ENCODE measurements at places on chromosomes 16 and 17.

- no peak for DNase-seq
These were observed 2.0 kb upstream of the KRT24 start for GRCh38 chr17:40705584-40705983.

GRCh38 chr16:49150341-49150740, 131.3 kb downstream of the CBLN1 start:
- no peak for DNase-seq

DNA sequence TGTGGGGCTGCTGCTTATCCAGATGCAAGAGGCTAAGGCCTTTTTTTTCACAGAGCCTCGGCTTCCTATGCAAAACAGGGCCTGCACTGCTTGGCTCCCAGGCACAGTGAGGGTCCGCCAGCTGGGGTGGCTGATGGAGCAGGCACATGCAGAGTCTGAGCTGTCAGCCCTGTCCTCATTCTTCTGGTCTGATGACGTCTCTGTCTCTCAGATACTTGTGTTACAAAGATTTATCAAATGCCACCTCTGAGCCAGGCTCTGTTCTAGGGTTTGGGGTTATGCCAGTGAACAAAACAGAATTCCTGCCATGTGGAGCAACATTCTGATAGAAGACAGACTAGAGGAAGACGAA, 4.8 kb downstream of the RNF40 start:
- no peak for DNase-seq

DNA sequence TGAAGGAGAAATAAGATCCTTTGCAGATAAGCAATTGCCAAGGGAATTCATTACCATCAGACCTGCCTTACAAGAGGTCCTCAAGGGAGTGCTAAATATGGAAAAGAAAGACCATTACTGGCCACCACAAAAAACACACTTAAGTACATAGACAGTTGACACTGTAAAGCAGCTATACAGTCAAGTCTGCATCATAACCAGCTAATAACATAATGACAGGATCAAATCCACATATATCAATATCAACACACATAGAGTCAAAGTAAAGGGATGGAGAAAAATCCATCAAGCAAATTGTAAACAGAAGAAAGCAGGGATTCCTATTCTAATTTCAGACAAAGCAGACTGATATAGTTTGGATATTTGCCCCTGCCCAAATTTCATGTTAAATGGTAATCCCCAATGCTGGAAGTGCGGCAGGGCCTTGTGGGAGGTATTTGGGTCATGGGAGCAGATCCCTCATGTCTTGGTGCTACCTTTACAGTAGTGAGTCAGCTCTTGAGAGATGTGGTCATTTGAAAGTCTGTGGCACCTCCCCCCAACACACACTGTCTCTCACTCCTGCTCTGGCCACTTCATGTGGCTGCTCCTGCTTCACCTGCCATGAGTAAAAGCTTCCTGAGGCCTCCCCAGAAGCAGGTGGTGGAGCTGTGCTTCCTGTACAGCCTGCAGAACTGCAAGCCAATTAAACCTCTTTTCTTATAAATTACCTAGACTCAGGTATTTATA, 32.8 kb downstream of the TANC2 start:
- DNase-seq = no peak

DNA sequence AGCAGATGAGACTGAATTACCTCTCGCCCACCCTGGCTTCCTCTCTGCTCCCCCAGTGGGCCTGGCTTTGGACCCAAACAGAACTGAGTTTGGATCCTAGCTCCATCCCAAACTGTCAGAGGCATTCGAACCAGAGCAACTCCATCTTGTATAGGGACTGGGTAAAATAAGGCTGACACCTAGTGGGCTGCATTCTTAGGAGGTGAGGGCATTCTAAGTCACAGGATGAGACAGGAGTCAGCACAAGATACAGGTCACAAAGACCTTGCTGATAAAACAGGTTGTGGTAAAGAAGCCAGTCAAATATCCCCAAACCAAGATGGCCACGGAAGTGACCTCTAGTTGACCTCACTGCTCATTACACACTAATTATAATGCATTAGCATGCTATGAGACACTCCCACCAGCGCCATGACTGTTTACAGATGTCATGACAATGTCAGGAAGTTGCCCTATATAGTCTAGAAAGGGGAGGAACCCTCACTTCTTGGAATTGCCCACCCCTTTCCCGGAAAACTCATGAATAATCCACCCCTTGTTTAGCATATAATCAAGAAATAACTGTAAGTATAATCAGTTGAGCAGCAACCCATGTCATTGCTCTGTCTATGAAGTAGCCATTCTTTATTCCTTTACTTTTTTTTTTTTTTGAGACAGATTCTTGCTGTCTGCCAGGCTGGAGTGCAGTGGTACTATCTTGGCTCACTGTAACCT, 44.4 kb downstream of the LYRM1 start:
- no peak for DNase-seq

- no peak for DNase-seq
These were observed 169.7 kb upstream of the ZFHX3 start for GRCh38 chr16:73217654-73218053.

- DNase-seq = no peak
These were observed 15.7 kb upstream of the MC1R start for GRCh38 chr16:89902980-89903379.

- DNase-seq = no peak
These were observed 86.8 kb downstream of the ZDHHC7 start for GRCh38 chr16:84924331-84925091.

DNA sequence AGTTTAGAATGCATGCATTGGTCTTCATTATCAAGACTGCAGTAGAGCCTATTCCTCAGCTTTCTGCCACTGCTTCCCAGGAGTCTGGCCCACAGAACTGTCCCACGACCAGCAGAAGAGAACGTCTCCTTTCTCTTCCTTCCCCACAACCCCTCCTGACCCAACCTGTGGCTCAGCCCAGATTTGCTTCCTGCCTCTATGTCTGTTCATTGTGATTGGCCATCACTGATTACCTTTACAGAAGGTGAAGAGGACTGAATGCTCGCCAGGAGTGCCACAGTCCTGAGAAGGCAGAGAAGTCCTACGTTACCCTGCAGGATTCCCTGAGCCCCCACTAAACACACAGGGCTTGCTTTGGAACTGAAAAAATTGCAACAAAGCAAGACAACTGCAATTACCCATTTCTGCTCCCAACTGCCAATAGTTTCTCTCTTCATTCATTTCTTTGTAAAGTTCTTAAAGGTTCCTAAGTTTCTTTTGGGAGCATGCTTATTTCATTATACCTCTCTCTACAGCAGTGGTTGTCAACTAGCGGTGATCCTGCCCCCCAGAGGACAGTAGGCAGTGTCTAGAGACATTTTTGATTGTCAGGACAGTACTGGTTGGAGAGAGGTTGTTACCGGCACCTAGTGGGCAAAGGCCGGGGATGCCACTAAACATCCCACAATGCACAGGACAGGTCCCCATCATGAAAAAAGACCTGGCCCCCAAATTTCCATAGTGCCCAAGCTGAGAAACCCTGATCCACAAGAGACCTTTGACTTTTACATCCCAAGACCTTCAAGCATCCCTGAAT, 4.5 kb upstream of the NAT9 start:
- DNase-seq = no peak

- no peak for DNase-seq
These were observed 6.7 kb downstream of the TIMM22 start for GRCh38 chr17:1003633-1003971.

GRCh38 chr16:73095885-73096421, 48.0 kb upstream of the ZFHX3 start:
- no peak for DNase-seq

DNA sequence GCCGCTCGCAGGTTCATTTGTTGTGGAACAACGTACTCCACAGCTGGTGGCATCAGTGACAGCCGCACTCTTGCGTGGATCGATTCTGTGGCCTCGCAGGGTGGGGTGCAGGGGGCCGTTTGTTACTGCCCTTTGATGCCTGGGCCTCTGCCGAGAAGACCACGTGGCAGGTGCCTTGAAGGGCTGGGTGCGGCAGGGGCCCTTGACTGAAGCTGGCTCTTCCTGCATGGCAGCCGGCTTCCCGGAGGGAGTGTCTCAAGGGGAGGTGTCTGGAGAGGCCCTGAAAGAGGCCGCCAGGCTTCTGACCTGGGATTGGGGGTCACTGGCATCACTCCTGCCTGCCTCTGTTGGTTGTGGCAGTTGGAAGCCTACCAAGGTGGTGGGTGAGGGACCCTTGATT, 43.8 kb downstream of the TBCD start:
- no peak for DNase-seq

- DNase-seq = peak; percentile 53
These were observed at the start of gene ITGAX for GRCh38 chr16:31354394-31355291. Gene ITGAX, plus strand, starts transcription at chr16:31355176. Its CDS starts 79 bp downstream, at chr16:31355255.

DNA sequence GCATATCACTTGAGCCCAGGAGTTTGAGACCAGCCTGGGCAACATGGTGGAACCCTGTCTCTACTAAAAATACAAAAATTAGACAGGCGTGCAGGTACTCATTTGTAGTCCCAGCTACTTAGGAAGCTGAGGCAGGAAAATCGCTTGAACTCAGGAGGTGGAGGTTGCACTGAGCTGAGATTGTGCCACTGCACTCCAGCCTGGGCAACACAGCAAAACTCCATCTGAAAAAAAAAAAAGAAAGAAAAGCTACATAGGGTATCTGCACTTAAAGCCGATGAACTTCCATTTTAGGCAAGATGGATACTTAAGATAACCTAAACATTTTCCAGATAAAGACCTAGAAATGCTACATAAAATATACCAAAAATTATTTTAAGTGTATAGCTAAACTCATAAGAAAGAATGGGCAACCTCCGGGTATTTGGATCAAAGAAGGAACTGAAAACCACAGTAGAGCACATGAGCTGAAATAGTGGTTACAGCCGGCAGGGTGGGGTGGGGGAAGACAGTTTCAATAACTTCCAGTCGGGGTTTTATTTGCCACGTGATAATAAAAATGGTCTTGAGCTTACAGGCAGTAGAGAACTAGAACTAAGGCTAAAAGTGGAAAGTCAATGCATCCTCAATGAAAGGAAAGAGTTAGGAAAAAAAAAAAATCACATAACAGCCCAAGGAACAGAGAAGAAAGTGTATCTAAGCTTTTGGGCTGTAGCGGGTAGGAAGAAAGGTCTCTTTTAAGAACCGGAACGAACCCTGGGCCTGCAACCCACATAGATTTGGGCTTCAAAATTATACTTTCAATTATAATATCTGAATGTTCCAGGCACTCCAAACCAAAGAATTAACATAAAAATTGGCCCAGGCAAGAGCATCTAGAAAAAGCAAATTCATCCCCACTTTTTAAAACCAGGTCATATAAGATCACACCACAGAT, 53.1 kb downstream of the CFDP1 start:
- DNase-seq = peak; percentile 1

DNA sequence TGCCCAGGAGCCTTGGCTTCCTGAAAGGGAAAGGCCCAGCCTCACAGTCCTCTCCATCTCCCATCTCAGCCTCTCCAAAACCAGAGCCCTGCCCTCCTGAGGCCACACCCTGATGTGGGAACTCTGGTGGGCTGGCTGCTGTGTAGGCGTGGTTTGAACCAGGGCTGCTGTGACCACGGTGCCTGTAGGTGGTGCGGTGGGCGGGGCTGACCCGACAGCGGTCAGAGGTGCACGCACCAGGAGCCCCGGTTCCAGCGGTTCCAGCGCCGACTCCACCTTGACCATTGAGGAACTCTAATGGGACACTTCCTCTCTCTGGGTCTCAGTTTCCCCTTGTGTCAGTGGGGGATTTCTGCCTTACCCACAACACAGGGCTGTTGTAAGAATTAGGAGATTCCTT, 2.4 kb downstream of the RAP1GAP2 start:
- DNase-seq = no peak
